ENCODE measurements at places on chromosomes 5 and 9. TPM values are rescaled to one million over a fixed set of nuclear protein-coding genes. Genes with fewer than 3 reads are reported as not detected.

DNA sequence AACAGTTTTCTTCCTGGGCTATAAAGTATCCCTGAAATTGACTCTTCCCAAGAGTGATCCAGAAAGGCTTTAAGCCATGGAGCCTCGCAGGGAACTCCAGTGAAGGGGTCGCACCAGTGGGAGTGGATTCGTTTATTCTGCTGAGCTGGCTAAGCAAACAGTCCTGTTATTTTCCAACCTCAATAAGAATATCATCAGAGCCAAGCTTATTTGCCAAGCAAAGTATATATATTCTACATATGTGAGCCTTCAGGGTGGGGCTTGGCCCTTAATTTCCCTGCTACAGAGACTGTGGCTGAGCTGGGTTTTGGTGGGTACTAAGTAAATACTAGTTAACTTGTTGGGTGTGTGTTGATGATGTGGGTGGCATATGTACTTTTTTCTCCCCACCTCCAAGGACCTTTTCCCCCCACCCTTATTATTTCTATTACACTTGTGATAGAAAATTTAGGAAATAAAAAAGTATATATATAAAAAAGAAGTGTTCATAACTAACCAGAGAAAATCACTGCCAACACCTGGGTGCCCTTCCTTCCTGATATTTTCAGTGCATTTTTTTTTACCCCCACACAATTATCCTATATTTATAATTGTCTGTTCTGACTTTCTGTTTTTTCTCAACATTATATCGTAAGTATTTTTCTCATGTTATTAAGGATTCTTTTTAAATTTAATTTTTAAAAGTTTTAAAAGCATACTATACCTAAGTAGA lies 5.3 kb downstream of the GSN start:
- peaks cover 94% of the 10 kb centered on the region for H3K4me1 ChIP-seq
- no peak overlapping the region for H3K4me3 ChIP-seq
- H3K27me3 ChIP-seq, result no peaks in the 10 kb centered on the region
- peak overlapping the region; percentile 97 for H3K27ac ChIP-seq

- H3K36me3 ChIP-seq, result no peaks in the 10 kb centered on the region
- H3K27me3 ChIP-seq, result no peaks in the 10 kb centered on the region
- H3K4me1 ChIP-seq, result peaks cover 10% of the 10 kb centered on the region
- H3K27ac ChIP-seq, result peak overlapping the region; percentile 64
- DNase-seq, result no peak
These were observed 65.3 kb downstream of the GRAMD2B start for GRCh38 chr5:126488443-126489065.

- no peaks in the 10 kb centered on the region for H3K27me3 ChIP-seq
- H3K4me1 ChIP-seq, result no peaks in the 10 kb centered on the region
- H3K4me3 ChIP-seq, result no peak overlapping the region
- no peaks in the 10 kb centered on the region for H3K36me3 ChIP-seq
- DNase-seq, result no peak
These were observed 159.4 kb upstream of the CCNH start for GRCh38 chr5:87572090-87572489.

DNA sequence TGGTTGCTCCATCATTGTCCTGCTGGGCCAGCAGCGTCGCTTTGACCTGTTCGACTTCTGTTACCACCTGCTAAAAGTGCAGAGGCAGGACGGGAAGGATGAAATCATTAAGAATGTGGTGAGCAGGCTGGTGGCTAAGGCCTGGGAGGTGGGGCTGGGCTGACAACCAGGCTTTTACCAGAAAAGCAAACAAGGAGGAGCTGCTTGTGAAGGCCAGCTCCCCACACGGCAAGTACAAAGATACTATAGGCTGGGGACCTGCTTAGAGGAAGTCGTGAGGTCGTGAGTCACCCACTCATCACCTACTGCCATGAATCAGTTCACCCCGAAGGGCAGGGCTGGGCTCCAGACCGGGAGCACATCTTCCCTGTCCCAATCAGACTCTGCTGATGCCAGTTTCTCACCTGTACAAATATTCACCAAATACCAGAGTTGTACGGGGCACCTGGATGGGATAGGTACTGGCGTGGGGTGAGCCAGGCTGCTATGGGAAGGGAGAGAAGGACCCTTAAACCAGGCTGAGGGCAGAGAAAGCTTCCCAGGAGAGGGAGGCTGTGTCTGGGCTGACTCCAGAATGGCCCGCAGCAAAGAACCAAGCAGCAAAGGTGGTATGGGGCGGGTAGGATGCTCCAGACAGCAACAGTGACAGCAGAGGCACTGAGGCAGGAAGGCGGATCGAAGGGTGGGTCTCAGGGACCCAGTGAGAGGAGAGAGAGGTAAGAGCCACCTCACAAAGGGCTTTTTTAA lies 69.3 kb upstream of the NIPAL4 start:
- no peak for DNase-seq
- H3K27ac ChIP-seq, result peak overlapping the region; percentile 46
- H3K4me1 ChIP-seq, result peaks cover 18% of the 10 kb centered on the region

DNA sequence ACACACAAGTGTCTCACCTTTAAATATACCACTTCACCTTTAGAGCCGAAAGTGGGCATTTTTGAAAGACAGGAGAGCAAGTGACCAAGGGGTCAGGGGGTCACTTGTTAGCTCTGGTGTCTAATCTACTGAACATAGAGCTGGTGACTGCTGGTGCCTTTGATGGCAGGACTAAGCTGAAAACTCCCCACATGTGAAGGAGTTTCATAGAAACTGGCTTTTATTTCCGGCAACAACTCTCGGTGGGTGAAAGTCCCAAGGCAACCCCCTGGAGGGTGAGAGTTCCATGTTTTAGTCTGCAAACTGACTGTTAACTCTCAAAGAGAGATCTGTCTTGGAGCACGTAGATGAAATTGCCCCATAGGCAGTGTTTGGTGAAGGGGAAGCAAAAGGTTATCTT lies 466.9 kb downstream of the DMRTA1 start:
- no peaks in the 10 kb centered on the region for H3K36me3 ChIP-seq
- H3K27me3 ChIP-seq, result no peaks in the 10 kb centered on the region
- H3K4me3 ChIP-seq, result no peak overlapping the region
- H3K27ac ChIP-seq, result no peak overlapping the region
- DNase-seq, result no peak

GRCh38 chr9:129183495-129184218 lies 5.6 kb upstream of the IER5L start:
- peak overlapping the region; percentile 45 for H3K27ac ChIP-seq
- no peak for DNase-seq
- no peaks in the 10 kb centered on the region for H3K36me3 ChIP-seq
- no peaks in the 10 kb centered on the region for H3K27me3 ChIP-seq

- no peaks in the 10 kb centered on the region for H3K4me1 ChIP-seq
- H3K27ac ChIP-seq, result no peak overlapping the region
- H3K36me3 ChIP-seq, result no peaks in the 10 kb centered on the region
- no peak for DNase-seq
- H3K27me3 ChIP-seq, result no peaks in the 10 kb centered on the region
These were observed 1195.3 kb upstream of the SEMA6A start for GRCh38 chr5:117769877-117770276.

- no peaks in the 10 kb centered on the region for H3K27me3 ChIP-seq
- peak overlapping the region; percentile 58 for H3K27ac ChIP-seq
- no peak for DNase-seq
- H3K4me3 ChIP-seq, result no peak overlapping the region
- H3K4me1 ChIP-seq, result peaks cover 13% of the 10 kb centered on the region
These were observed 57.8 kb upstream of the RAI14 start for GRCh38 chr5:34598177-34598794.

- peak overlapping the region; percentile 50 for H3K4me3 ChIP-seq
- H3K27me3 ChIP-seq, result no peaks in the 10 kb centered on the region
- H3K36me3 ChIP-seq, result no peaks in the 10 kb centered on the region
- H3K4me1 ChIP-seq, result peaks cover 7% of the 10 kb centered on the region
- DNase-seq, result no peak
These were observed 715 bp downstream of the FGF10 start for GRCh38 chr5:44388321-44389089.

DNA sequence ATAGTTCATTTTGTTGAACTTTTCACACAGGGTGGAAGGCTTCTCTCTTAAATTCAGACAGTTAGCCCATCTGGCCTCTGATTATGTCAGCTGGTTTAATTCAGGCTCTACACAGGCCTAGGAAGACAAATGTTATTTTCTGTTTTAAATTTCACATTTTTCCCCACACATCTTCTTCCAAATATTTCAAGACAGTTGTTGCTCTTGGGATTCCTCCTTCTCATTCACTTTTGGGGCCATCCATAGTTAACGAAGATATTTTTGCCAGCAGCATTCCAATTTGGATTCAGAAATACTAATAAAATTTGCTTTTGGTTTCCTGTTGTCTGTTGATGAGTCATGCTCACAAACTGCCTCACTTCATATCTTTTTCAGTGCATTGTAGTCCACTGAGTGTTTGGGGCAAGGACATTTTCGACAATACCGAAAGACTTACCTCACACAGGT lies 475.4 kb downstream of the DMAC1 start:
- no peaks in the 10 kb centered on the region for H3K27me3 ChIP-seq
- no peak overlapping the region for H3K27ac ChIP-seq
- H3K36me3 ChIP-seq, result no peaks in the 10 kb centered on the region
- DNase-seq, result no peak
- H3K4me1 ChIP-seq, result no peaks in the 10 kb centered on the region
- H3K4me3 ChIP-seq, result no peak overlapping the region

GRCh38 chr9:6829536-6829935 lies 71.8 kb downstream of the KDM4C start:
- DNase-seq, result no peak
- H3K4me3 ChIP-seq, result no peak overlapping the region
- no peaks in the 10 kb centered on the region for H3K4me1 ChIP-seq
- H3K27ac ChIP-seq, result no peak overlapping the region
- H3K36me3 ChIP-seq, result peaks cover 4% of the 10 kb centered on the region

DNA sequence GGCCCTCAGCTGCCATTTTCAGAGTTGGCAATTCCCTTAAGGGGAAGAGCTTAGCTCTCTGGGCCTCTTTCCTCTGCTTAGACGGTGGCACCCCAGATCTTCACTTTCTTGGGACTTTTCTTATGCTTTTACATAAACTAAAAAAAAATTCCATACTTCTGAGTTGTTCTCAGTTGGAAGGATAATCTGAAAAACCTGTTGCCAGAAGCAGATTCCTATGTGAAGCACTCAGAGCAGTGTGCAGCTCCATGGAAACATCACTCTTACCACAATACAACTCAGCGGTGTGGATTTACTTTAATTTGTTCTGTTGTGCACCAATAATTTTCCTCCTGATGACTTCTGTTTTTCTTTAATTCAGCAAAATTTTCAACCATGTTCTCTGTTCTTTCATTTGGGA lies 44.1 kb upstream of the MROH2B start:
- no peak for DNase-seq
- H3K36me3 ChIP-seq, result no peaks in the 10 kb centered on the region
- no peaks in the 10 kb centered on the region for H3K27me3 ChIP-seq
- H3K4me1 ChIP-seq, result peaks cover 5% of the 10 kb centered on the region
- peak overlapping the region; percentile 21 for H3K27ac ChIP-seq

DNA sequence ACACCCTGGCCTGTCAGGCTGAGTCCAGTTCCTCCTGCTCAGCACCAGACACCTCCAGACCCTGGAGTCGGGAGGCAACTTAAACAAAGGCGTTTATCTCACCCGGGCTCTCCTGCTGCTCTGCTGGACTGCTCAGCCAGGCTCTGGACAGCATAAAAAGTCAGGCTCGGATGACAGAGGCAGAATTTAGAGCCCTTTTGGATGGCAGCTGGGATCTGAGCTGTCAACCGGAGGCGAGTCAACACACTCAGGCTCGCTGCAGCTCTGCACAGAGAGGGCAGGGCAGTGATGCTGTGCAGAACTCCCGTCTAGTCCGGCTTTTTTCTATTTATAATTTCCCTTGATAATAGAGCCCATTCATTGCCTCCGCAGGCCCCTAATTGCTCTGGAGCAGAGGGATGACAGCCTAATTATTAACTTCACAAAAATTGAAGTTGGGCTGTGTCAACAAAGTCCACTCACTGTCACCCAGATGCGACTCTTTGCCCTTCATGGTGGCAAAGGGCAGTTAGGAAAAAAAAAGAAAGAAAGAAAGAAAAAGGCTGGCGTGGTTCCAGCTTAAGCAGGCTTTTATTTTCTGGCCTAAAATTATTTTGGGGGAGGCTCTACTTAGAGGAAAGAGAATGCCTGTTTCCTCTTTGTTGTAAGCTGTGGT lies 37.6 kb downstream of the STC2 start:
- H3K4me3 ChIP-seq, result no peak overlapping the region
- DNase-seq, result no peak
- no peak overlapping the region for H3K27ac ChIP-seq
- peaks cover 15% of the 10 kb centered on the region for H3K4me1 ChIP-seq

- DNase-seq, result no peak
- no peak overlapping the region for H3K4me3 ChIP-seq
- H3K27me3 ChIP-seq, result no peaks in the 10 kb centered on the region
- H3K27ac ChIP-seq, result no peak overlapping the region
- no peaks in the 10 kb centered on the region for H3K36me3 ChIP-seq
These were observed 404.6 kb downstream of the DMRT2 start for GRCh38 chr9:1454616-1455347.

ADGRD2 gene
- total RNA-seq, result 4.2 TPM

CWC27 gene
- 19.2 TPM for total RNA-seq

CER1 gene
- not detected for total RNA-seq

MEF2C gene
- 22.3 TPM for total RNA-seq

NPDC1 gene
- 67.5 TPM for total RNA-seq

ARAP3 gene
- 13.3 TPM for total RNA-seq

SPATA6L gene
- 3.9 TPM for total RNA-seq

ADAMTS16 gene
- total RNA-seq, result 0.49 TPM

Data from vagina (tissue), 2 donors.